Keratinocyte (primary cell): ENCODE measurements at places on chromosomes 4 and X. TPM values are rescaled to one million over a fixed set of nuclear protein-coding genes. Genes with fewer than 3 reads are reported as not detected.

- no peak for DNase-seq
Measured at GRCh38 chr4:185242749-185243533, 33.5 kb downstream of the SNX25 start.

- no peak for DNase-seq
Measured at GRCh38 chr4:107035819-107036583, at the start of gene DKK2. Gene DKK2 (minus strand): TSS chr4:107036313. CDS start chr4:107035591, 722 bp downstream.

DNA sequence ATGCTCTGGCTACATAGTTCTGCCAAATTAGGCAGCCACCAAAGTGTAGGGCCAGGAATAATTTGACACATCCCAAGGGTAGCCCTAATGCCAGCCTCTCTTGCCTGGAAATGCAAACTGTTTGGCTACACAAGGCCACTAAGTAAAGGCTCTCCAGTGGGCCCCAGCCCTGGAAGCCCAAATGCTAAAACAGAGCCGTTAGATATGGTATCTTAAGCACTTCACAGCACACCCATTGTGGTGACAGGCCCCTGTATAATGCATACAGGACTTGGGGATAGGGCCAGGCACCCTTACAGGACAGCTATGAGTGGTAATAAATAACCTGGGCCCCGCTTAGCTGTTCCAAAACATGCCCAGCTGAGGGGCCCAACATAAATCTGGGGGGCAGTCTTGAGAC lies 623.9 kb downstream of the BCOR start:
- no peak for DNase-seq

DNA sequence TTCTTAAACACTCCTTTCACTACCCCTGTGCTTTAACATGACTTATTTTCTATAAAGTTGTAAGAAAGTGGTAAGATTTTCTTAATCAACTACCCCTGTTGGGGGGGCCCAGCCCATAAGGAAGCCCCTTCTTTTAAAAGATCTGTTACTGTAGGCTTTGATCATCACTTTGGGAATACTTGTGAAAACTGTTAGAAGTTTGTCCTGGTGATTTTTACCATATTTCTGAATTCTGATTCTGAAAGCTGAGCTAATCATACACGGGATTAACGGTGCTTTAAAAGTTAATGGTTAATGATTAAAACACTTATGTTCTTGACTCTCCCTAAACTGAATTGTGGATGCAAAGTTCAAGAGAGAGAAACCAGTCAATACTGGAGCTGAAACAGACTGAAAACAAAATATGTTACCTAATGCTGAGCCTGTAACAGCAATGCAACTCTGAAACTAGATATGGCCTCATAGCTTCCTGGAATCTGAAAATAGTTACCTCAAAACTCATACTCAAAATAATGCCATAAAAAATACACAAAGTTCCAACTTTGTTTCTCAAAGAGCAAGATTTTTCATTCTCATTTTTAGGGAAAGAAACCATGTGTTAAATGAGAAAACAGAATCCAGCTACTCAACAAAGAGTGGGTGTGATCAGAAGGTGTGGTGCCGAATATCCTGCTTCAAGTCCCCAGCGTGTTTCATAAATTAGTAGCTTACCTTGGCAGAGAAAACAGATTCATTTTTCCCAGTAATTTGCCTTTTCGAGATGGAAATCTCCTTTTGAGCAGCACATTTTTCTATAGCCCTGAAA lies 31.6 kb downstream of the ADH7 start:
- DNase-seq, result no peak

- DNase-seq, result no peak
Measured at GRCh38 chr4:33111117-33111516, 2390.9 kb downstream of the PCDH7 start.

DNA sequence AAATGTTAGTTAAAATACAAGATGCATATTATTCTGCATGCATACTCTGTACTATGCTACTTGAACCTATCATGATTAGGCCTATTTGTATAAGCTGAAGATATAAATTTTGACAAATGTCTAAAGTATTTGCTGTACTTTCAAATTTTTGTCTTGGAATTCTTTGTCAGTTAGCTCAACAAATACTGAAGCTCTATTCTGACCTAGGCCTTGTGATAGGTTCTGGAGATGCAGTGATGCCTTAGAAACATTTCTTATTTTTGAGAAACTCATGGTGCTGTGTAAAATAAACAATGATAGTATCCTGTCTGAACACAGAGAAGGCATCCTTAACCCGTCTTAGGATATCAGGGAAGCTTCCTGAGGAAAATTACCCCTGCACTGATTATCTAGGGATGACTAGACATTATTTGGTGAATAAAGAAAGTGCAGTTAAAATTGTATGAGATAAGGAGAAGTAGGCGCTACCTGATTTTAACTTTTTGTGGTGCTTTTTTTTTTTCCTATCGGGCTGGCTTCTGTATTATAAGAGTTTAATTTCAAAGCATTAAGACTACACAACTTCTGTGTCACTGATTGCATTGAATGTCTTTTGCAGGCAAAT lies 43.4 kb downstream of the MOB1B start:
- DNase-seq, result no peak

DNA sequence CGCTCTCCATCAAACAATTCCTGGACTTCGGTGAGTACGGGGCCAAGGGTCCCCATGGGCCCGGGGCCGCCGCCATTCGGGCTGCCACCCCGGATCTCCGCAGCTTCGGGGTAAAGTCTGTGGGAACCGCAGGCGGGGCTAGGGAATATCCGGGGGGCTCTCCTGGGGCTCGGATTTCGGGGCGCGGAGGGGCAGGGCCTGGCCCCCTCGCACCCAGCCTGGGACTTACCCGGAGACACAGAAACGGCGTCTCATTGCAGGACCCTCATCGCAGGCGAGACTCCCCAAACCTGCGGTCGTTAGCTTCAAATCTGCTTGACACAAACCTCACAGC lies 413 bp downstream of the PDK3 start:
- DNase-seq, result no peak

GRCh38 chrX:2463973-2464676 lies 36.7 kb downstream of the DHRSX start:
- DNase-seq, result no peak

GRCh38 chrX:115322375-115322774 lies 32.9 kb downstream of the LUZP4 start:
- DNase-seq, result no peak

DNA sequence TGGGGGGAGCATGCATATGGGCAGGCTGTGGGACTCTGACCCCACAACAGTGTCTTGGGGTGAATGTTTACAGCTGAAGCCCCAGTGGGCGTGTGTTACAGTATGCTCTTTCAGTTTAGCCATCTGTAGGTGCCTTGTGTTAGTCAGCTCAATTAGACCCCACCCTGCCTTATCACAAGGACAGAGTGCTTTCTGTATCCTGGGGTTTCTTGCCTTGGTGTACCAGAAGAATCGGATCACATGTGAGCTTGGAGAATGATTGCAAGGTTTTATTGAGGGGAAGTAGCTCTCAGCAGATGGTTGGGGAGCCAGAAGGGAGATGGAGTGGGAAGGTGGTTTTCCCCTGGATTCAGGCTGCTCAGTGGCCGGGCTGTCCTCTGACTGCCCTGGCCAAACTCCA lies 27.3 kb downstream of the SH3BGRL start:
- no peak for DNase-seq

DNA sequence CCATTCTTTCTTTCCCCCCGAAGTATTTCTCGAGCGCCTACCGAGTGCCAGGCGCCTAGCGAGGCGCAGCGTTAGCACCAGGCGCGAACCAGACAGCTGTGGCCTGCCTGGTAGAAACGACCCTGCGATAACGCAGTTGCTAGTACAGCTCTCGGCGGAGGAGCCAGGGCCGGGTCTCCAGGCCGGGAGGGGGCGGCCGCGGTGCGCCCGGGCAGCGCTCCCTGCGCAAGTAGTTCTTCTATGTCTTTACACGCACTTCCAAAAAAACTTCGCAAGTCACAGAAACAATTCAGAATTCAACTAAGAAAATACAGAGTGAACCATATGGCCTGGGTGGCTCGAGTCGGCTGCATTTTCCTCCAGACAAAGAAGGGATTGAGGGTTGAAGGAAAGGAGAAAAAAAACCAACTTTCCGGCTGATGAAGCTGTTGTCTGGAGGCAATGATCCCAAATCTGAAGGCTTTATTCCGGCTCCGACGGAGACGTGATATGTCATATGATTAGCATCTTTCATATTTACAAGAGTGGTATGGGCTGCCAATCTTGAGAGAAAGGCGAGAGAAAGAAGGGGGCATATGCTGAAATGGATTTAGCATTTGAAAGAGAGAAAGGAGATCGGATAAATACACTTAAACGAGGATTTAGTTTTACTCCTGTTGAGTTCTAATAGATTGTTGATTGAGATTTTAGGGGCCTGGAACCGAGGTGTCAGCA lies 7.2 kb upstream of the NEUROG2 start:
- DNase-seq, result no peak

- peak; percentile 13 for DNase-seq
Measured at GRCh38 chrX:13048280-13048679, 3.9 kb upstream of the FAM9C start.

- no peak for DNase-seq
Measured at GRCh38 chr4:76659103-76659490, 224.1 kb downstream of the SHROOM3 start.

GRCh38 chr4:78662658-78663057 lies 111.1 kb downstream of the ANXA3 start:
- no peak for DNase-seq

DNA sequence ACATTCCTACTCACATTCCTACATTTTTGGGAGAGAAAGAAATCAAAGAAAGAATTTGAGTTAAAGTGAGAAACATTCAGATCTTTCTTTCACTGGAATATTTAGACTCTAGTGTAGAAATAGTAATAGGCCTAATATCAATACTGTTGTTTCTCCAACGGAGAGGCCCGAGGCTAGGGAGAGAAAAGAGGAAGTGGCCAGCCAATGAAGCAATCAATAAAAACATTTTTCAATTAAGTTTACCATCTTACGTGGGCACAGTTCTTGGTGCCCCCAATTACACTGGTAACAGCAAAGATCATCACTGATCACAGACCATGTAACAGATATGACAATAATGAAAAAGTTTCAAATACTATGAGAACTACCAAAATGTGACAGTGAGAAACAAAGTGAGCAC lies 281.4 kb downstream of the GPM6A start:
- DNase-seq, result no peak

The NAA11 gene
- not detected in 3 replicates for polyA plus RNA-seq

The NAP1L2 gene
- polyA plus RNA-seq, result 2.0 to 4.0 TPM (median 2.8 TPM) in 3 replicates

The UBL4A gene
- polyA plus RNA-seq, result 15.2 to 26.7 TPM (median 20.4 TPM) in 3 replicates

The PITX2 gene
- polyA plus RNA-seq, result not detected in 3 replicates

The CCDC160 gene
- not detected in 3 replicates for polyA plus RNA-seq

The GAB1 gene
- polyA plus RNA-seq, result 10.0 to 11.0 TPM (median 10.1 TPM) in 3 replicates

The ARSD gene
- 7.9 to 9.9 TPM (median 8.1 TPM) in 3 replicates for polyA plus RNA-seq

The CTSO gene
- polyA plus RNA-seq, result 3.0 to 3.8 TPM (median 3.3 TPM) in 3 replicates

The MBNL3 gene
- 6.9 to 7.1 TPM (median 6.9 TPM) in 3 replicates for polyA plus RNA-seq
